Fibroblast of the conjunctiva (primary cell): ENCODE measurements at places on chromosomes 7 and 10.

- no peak for DNase-seq
Measured at GRCh38 chr7:28135315-28135714, 45.3 kb downstream of the JAZF1 start.

DNA sequence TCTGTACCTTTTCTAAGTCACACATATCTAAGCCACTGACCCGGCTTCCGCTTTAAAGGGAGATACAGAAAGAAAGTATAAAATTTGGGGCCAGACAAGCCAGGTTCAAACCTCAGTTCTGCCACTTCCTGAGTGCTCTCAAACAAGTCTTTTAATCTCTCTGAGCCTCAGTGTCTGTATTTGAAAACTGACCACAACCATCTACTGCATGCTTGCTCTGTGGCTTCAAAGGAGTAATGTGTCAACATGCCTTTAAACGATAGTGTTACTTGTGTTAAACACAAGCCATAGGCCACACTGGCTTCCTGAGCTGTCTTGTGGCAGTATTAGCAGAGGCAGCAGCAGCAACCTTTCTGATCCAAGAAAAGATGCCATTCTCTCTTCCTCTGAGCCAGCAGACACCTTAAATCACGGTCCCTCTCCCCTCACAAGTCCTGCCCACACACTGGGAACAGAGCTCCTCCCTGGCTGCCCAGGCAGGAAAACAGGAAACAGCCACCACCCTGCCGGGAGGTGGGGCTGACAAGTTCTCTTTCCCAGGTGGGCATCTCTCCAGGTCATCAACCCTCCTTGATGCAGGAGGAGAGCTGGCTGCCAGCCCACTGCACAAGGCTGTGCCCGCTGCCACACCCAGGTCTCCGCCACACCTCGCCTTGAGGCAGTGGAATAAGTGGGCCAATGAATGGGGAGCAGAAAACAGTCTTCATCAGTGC, 10.7 kb downstream of the HIP1 start:
- DNase-seq, result no peak

- DNase-seq, result peak; percentile 76
Measured at GRCh38 chr7:105224884-105225651, 163.7 kb downstream of the SRPK2 start.

DNA sequence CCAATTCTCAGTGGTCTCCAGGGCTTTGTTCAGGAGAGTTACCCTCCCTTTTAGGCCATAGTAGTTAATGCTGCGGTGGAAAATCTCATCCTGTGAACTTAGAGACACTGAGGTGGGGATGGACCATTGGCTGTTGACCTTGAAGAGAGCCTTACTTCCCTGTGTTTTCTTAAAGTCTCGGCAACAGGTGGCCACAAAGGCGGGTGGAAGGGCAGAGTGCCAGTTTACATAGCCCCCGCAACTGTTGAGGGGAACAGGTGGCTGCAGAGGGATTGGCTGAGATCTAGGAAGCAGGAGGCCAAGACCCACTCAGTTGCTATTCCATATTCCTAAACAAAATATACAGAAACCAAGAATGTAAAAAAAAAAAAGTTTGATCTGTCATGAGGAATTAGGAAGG, 160.6 kb downstream of the ST7 start:
- no peak for DNase-seq

GRCh38 chr7:22356010-22356691, 803 bp downstream of the RAPGEF5 start:
- no peak for DNase-seq

- DNase-seq, result no peak
Measured at GRCh38 chr10:22659866-22660265, 54.5 kb downstream of the PIP4K2A start.

- DNase-seq, result no peak
Measured at GRCh38 chr7:94054130-94054529, 50.0 kb upstream of the BET1 start.

DNA sequence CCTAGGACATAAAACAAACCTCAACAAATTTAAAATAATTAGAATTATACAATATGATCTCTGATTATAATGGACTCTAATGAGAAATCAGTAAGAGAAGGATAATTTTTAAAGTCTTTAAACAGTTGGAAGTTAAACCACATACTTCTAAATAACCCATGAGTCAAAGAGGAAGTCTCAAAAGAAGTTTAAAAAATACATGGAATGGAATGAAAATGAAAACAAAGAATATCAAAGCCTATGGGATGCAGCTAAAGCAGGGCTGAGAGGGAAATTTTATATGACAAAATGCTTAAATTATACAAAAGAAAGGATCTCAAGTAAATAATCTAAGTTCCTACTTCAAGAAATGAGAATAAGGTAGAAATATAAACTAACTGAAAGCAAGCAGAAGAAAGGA, 460.5 kb downstream of the RPS24 start:
- no peak for DNase-seq

GRCh38 chr10:17196573-17196972, 4.9 kb downstream of the TRDMT1 start:
- no peak for DNase-seq

DNA sequence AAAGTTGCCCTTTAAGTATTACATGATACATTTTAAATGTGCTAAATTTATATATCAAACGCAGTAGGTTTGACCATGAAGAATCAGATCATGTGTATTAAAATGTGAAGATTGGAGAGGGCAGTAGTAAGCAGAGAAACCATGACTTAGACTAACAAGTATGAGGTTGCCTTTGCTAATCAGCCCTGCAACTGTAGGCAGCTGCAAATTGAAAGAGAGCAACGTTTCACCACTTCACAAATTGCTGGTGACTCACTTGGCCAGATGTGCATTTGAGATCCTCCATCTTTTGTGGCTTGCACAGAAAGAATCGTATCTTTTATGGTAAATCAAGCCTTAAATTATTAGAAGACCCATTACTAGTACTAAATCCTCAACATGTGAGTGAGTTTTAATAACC, 10.1 kb upstream of the SEMA3A start:
- no peak for DNase-seq

DNA sequence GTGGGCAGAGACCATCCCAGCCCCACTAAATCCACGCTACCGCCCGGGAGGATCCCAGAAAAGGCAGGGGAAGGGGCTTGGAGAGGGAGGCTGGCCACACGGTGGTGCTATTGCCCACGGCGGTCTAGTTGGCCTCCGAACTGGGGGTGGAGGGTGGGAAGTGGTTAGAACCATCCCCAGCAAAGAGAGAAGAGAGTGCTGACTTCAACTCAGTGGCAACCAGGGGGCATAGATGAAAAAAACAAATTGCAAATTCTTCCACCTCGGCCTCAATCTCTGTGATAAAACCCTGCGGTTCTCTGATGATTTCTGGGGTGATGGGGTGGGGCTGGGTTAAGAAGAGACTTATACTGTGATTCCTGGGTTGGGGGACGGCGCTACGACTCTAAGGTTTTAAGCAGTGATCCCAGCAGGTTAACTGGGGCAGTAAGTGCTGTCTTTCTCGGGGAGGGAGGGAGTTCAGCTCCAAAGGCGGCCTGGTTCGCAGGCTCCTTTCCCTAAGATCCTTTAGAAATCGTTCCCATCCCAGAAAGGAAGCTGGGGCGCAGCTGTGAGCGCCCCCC, 154.5 kb upstream of the LYZL2 start:
- peak; percentile 91 for DNase-seq

GRCh38 chr7:100692578-100692961, 1.5 kb downstream of the GIGYF1 start:
- DNase-seq, result no peak

GRCh38 chr10:88901984-88902789, 22.1 kb downstream of the STAMBPL1 start:
- no peak for DNase-seq

DNA sequence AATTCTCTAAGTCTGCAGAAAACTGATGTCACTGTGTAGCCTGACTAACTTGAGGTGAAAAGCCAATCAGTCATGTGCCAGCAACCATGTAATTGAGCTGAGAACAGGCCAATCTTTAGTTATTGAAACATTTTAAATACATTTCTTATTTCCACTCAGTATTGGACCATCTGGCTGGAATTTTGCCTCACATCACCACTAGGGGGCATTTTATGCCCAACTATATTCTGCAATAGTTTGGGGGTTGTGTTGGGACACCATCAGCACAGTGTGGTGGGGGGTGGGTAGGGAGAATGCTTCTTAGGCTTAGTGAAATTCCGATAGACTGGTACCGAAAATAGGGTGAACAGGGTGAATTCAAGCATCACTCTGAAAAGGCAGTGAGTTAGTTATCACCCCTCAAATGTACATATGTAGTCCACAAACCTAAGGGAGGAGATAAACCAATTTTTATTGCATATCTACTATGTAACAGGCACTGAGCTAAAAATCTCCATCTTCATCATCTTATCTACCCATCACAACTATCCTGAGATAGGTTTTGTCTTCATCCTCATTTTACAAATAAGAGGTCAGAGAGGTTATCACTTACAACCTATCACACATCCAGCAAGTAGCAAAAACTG, 17.8 kb downstream of the NPSR1 start:
- no peak for DNase-seq

DNA sequence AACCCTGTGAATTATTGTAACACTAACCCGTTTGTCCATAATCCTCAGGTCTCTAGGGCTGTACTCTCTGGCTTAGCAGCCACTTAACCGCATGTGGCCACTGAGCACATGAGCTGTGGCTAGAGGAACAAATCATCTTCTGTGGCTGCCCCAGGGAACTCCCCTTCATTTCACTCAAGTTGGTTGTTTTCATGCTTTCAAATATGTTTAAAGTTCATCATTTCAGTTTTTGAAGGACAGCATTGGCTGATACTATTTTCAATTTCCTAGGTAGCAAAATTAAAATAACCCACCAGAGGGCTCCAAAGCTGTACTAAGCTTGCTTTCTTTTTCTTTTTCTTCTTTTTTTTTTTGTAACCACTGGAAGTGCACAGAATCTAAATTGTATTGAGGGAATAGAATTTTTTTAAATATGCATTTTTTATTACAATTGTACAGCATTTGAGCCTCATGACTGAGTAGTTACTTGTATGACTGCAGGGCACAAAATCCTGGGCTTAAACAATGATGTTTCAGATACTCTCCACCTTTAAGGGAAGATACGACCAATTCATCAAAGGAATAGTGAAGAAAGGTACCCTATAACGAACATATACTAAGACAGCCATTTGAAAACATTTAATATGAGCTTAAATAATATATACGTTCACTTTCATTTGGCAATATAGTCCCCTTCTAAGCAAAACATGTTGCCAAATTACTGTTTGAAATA, 38.6 kb downstream of the MRC1 start:
- no peak for DNase-seq

DNA sequence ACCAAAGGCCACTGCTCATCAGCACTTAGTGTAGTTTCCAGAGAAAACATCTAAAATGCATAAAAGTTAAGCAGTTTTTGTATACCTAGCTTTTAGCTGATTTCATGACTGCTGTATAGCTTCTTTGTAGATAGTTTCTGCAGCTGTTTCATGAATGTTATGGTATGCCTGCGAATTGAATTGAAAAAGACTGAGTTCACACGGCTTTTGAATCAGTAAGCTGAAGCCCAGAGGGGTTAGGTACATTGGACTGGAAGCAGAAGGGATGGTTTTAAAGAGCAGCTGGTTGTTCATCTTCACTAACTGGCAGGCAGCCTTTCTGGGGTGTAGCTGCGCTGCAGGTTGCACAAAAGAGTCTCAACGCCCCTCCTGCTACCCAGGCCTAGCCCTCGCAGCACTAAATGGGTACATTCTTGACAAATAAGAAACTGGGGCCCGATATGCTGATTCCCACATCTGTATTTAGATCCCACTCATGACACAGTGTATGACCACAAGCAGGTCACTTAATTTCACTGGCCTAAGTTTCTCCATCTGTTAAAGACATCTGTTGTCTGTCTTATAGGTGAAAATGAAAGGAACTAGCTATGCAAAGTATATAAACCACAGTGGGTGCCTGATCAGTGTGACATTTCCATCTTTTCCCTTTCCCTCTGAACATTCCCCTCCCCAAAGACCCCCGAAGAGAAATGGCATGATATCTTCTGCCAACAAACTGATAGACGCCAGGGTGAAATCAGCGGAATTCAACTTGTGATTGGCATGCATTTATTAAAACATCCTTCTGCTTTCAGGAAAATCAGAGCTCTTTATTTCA, 85.9 kb upstream of the AGBL3 start:
- no peak for DNase-seq

DNA sequence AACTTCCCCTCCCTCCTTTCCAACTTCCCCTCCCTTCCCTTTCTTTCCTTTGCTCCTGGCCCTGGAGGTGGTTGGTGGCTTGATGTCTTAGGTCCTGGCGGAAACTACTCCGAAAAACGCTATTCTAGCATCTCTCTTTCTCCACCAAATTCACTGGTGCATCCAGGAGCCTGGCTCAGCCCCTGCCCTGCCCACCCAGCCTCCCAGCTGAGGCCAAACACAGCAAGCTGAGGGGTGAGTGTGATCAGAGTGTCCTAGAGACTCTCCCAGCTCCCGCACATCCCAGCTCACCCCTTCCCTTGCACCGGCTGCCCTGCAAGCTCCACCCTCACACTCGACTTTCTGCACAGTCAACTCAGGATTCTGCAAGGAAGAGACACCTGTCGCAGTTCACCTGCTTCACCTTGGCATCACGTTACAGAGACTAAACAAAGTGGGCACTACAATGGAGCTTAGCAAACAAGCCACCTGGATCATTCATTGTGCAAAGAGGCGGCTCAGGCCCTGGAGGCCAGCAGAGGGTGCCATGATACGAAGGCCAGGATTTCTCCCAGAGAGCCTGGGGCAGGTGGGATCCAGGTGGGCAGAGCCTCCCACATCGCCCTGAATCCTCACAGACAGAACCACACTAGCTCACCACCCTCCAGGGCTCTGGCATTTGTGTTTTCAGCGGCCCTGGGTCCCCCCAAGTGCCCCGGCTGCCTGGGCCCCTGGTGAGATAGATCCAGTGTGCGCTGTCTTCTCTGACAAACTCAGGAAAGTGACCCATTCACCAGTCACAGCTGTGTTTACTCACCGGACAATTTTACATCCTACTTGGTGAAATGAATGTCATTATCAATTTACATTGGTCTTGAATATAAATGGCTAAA, 169.6 kb downstream of the TCERG1L start:
- no peak for DNase-seq

DNA sequence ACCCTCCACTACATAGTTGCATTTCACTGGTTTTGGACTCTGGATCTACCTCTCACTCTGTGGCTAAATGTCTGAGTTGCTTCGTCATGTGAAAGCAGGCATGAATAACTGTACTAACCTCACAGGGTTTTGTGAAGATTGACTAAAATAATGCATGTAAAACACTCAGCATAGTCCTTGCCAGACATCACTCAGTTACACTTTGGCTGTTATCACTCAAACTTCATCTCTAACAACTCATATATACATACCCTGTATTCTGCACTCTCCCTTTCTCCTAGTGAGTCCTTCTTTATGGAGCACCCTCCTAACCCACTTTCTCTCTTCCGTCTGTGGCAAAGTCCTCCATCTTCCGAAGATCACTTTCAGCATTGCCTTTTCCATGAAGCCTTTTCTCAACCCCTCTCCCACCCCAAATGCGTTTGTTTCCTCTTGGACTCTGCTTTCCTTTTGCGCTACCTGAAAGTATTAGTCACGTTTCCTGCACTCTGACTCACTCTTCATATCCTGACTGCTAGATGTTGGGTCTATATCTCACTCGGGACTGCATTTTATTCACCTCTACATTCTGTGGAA, 72.6 kb downstream of the OSBPL3 start:
- no peak for DNase-seq
